NCI-H2081 treated with DMSO at 0.1 percent for 48 hours (cell line): ENCODE measurements at places on chromosomes 6 and 20.

DNA sequence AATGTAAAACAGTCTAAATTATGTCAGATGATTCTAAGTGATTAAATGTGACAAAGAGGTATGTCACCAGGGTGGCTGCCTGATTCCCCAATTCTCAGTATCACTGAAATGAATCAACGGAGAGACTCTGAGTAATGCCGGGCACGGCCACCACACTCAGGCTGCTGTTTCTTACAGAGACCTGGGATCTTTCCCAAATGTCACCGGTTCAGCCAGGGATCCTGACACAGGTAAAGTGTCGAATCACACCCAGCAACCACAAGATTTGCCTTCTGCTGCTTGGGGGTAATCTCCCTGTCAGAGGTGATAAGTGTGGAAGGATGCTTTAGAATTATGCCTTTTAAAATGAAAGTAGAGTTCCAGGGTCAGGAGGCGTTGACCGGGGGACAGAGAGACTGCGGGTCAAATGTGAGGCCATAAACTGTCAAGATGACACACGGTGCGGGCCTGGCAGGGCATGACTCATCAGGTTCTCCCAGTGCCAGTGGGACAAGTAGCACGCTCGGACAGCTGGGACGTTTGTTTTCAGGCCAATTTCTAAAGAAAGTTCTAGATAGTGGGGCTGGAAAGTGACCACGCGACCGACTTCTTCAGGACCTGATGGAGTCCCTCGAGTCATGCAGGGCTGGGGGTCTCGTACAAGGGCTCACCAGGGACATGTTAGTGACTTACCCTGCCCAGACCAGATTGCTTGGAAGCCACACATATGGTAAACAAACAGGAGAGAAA is 48.9 kb downstream of the PRDM1 start:
- no peak for DNase-seq

GRCh38 chr6:163087981-163088380 is 326.5 kb upstream of the QKI start:
- DNase-seq = no peak

GRCh38 chr6:169894377-169894960 is 143.0 kb downstream of the ERMARD start:
- no peak for DNase-seq

GRCh38 chr6:8579372-8579771 is 144.0 kb upstream of the SLC35B3 start:
- no peak for DNase-seq

DNA sequence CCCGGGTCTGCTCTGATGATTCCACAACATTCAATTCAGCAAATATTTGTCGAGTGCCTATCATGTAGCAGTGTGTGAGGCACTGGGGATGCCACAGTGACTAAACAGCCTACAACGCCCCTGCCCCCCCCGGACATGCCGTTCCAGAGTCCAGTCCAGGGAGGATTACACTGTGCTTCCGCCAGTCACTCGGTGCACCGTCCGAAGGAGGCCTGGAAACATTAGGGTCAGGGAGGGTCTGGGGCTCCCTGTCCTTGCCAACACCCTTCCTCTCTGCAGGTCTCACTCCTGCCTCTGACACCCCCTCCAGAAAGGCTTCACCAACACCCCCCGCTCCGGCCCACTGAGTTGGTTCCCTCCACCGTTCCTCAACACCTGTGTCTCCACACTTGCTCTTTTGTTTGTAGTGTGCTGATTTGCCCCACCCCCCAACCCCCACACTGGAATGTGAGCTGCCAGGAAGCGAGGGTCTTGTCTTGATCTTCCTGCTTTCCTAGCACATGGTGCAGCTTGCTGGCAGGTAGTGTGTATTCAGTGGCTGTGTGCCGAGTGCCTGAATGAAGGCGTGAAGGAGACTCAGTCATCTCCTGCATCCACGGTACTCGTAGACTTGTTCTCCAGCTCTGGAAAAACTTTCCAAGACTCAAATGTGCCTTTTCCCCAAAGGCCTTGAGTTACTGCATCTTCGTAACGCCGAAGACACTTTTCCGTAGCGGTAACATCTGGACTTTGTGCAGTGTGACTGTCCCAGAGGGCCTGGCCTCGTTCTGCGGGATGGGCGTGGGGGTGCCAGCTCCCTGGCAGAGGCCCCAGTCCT is 150.4 kb downstream of the ZDHHC14 start:
- no peak for DNase-seq

GRCh38 chr6:124765280-124765679 is 197.0 kb upstream of the RNF217 start:
- no peak for DNase-seq

GRCh38 chr6:14499841-14500240 is 382.3 kb downstream of the CD83 start:
- no peak for DNase-seq

- no peak for DNase-seq
Observed at GRCh38 chr6:125906158-125906998, 50.2 kb upstream of the HINT3 start.

- DNase-seq = no peak
Observed at GRCh38 chr6:12174878-12175277, 115.3 kb upstream of the EDN1 start.

GRCh38 chr6:159842035-159842434 is 42.0 kb downstream of the PNLDC1 start:
- no peak for DNase-seq

- no peak for DNase-seq
Observed at GRCh38 chr6:24529985-24530384, 35.2 kb downstream of the ALDH5A1 start.

DNA sequence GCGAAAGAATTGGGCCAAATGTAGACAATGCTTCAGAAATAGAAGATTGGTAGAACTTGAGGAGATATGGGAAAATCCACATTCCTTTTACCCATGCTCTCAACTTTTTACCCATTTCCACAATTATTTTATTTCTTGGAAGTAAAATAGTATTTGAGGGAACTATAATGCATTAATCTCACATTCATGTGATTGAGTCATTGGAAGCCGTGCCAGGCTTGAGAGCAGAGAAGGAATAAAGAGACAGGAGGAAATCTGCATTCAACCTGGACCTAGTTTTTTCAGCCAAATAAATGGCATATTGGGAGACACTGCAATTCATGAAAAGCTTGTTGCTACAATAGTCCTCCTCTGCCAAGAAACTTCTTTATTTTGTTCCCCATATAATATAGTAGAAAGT is 2.8 kb upstream of the NUP153 start:
- no peak for DNase-seq

DNA sequence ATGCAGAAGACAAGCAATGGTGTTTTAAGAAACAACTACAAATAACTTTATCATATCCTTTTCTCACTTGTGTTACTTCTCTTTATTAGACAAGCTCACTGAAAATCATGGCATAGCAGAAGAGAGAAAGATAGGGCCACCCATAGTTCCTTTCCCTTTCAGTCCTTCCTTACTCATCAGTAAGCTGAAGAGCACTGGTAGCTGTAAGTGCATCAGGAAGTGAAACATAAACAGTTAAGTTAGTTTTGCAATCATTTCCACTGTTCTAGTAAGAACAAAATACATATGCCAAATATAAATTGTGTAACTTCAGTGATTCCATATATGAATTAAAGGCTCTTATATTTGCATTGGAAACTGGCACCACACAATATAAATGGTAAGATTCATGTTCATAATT is 220.1 kb downstream of the HACE1 start:
- no peak for DNase-seq
